ENCODE measurements at places on chromosomes 5 and 9.

DNA sequence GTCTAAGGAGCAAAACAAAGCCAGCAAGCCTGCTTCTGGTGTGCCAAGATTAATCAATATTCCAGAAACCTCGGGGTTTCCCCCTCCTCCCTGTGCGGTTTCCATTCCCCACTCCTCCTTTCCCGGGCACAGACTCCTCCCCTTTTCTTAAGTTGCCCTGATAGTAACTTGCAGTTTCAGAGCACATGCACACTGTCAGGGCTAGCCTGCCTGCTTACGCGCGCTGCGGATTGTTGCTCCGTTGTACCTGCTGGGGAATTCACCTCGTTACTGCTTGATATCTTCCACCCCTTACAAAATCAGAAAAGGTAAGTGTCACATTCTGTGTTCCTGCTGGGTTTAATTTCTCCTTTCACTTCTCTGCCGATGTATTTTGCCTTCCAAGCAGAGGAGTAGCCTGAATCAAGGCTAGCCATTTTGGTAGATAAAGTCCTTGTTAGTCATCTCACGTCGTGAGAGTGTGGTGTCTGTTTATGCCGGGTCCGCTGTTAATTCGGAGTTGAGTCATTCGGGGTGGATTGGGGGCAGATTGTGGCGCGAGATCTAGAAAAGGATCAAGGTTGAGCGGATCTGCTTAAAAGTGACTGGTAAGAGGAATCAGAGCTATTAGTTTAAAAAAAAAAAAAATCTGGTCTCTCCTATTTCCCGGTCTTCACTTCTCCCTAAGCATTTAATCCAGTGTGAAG lies at the start of gene SLC1A3:
Gene SLC1A3 (plus strand): TSS at position 179 of the 686 bp plus-strand sequence. CDS start 1,818 bp downstream, outside the sequence.
- peak; percentile 90 for DNase-seq

DNA sequence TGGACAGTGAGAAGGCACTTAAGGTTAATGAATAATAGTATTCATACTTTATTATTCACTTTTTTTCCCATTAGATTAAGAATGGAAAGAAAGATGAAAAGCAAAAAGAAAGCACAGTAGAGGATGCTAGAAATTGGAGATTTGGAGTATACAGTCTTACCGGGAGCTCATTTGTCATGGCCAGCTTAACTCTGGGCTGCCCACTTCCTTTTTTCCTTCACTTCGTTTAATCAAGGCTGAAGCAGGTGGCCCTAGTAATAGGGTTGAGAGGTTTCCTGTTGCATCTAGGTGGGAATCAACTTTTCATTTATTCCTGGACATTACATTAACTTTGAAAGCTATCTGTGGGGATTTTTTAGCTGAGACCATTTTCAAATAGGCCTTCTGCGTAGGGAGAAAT lies 57.0 kb upstream of the MEGF10 start:
- no peak for DNase-seq

GRCh38 chr5:112625689-112626438 lies 111.8 kb upstream of the APC start:
- DNase-seq, result no peak

DNA sequence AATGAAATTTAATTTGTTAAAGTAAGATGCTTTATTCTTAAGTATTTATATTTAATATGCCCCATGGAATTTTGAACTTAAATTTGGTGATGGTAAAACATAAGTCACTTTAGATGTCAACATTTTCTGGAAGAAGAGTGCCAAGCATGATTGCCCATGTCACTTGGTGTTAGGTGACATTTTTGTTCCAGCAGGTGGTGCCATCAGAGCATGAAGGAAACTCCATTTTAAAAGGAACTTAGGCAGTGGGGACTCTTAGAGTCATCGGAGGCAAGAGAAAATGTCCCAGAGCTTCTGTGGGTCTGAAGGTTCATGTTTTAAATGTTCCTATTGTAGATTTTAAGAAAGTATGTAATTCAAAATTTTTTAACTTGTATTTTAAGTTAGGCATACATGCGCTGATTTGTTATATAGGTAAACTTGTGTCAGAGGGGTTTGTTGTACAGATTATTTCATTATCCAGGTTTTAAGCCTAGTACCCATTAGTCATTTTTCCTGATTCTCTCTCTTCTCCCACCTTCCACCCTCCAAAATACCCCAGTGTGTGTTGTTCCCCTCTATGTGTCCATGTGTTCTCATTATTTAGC lies 789.3 kb downstream of the SEMA5A start:
- DNase-seq, result no peak

GRCh38 chr5:107242411-107243219 lies 428.1 kb downstream of the EFNA5 start:
- no peak for DNase-seq

DNA sequence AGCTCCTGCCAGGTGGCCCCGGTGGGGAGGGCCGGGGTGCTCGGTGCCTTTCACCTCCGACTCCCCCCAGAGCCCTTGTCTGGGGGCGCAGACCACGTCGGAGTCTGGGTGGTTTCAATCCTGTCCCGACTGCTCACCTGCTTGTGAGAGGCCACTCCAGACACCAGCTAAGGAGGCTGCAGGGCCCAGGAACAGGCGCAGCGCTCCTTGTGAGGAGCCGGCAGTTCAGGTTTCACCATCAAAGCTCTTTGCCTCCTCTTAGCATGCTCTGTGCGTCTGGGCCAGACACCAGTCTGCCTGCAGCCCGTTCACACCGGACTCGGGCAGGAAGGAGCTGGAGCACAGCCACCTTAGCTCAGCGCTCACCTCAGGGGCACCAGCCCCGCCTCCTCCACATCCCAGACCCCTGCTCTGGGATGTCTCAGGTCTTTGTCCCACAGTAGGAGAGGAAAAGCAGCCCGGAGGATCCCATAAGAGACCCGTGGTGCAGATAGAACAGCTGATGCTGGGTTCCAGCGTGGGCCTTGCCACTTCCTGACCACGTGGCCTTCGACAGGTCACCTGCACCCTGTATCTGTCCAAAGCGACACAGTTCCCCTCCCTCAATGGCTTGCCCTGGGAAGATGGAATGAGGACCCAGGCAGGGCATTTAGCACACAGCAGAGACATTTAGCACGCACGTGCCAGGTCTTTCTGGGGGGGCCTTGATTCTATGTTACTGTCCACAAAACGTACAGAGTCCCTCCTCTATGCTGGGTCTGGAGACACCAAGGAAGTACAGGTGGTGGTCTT lies 106.2 kb upstream of the LMX1B start:
- no peak for DNase-seq

- no peak for DNase-seq
Observed at GRCh38 chr9:113154946-113155345, 4.1 kb downstream of the SLC31A2 start.

- no peak for DNase-seq
Observed at GRCh38 chr5:121497176-121497575, 354.5 kb upstream of the FTMT start.

DNA sequence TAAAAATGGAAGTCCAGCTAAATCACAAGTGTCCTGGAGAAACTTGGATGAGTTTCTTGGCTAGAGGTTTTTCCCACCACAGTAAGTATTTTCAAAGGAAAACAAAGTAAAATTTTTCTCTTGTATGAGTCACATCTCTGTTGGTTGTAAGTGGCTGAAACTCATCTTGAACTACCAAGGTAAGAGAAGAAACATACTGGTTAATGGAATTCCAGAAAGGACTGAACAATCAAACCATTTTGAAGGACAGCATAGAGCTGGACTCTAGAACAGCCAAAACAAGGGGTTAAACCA lies 102.8 kb upstream of the CDKN2B start:
- DNase-seq, result no peak
